ENCODE measurements at places on chromosomes 1 and 21.

DNA sequence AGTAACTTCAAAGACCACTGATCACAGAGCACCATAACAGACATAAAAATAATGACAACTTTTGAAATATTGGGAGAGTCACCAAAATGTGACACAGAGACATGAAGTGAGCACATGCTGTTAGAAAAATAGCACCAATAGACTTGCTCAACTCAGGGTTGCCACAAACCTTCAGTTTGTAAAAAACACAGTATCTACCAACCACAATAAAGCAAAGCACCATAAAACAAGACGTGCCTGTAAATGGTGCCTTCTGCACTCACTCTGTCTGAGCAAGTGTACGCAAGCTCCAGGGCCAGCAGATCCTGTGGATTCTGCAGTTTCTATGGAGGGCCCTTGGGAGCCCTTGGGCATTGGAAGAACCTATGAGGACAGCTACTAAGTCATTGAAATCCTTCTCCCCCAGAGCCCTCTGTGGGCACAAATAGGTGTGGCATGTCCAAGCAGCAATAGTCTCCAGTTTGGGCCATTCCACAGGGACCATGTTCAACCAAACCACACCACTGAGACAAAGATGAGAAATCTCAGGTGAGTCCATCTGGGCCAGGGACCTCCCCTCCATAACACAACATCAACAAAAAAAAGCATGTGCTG is 116.9 kb upstream of the RAB4A start:
- DNase-seq: no peak

- DNase-seq: no peak
Observed at GRCh38 chr1:3399732-3400131, 54.7 kb upstream of the ARHGEF16 start.

DNA sequence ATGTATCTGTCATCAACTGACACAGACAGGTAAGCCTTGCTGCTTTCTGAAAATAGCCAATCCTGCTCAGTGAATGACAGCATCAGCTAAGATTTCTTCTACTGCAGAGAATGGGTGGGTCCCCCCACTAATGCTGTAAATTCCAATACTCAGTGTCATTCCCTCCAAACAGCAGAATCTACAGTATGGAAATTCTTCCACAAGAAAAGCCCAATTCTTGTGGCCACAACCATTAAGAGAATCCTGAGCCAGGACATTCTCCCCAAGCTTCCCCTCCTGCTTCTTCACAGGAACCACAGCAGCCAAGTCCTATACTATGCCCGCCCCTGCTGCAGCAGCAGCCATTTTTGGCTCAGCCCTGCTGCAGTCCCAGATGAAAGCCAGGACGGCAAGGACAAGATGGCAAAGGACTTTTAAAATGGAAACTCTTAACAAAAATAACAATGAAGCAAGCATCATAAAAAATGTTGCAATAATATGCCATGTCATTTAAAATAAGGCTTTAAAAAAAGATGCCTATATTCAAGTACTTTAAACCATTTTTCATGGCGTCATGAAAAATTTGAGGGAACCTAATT is 26.8 kb downstream of the EIF4G3 start:
- DNase-seq: no peak

DNA sequence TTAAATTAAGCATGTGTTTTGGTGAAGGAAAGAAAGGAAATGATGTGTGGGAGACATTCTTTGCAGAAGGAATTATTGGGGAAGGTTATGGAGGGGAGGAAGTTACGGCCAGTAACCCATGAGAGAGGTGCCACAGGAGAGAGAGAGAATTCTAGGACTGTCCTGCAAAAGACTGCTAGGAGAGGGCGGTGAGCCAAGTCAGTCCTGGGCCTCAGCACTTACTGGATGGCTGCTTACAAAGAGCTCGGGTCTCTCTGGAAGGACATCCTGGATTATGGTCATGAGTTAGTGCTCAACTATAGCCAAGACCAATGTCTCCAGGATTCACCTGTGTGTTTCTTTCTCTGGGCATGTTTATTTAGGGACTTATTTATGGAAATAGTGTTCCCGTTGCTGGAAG is 74.4 kb upstream of the HSD17B7 start:
- DNase-seq: no peak

GRCh38 chr1:16126743-16127515 is 28.9 kb downstream of the EPHA2 start:
- no peak for DNase-seq

GRCh38 chr1:79100385-79100784 is 93.9 kb upstream of the ADGRL4 start:
- no peak for DNase-seq

- no peak for DNase-seq
Observed at GRCh38 chr1:33097137-33097611, 16.2 kb downstream of the AZIN2 start.

DNA sequence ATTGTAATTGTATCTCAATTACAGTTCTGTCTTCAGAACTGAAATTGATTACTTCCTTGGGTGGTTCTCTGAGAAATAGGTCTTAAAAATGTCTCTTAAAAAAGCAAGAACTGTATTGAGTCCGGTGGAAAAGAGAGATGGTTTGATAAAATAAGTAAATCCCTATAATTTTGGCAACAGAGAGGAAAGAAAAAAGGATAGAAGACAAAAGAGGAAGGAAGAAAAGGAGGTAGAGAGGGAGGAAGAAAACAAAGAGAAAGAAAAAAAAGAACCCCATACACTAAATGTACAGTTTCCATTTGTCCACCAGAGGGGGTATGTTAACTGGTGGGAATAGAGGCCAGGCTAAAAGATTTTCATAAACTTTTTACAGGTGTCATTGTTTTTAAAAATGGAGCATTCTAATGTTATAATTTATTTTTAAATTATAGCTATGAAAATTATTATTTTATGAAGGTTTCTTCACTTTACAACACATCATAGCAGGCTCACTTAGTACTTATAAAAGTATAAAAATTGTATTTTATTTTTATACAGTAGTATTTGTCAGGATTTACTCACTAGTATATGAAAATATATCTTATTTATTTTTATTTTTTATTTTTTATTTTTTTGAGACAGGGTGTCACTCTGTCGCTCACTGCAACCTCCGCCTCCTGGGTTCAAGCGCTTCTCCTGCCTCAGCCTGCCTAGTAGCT is 2.1 kb upstream of the UBE2T start:
- DNase-seq: peak; percentile 66

DNA sequence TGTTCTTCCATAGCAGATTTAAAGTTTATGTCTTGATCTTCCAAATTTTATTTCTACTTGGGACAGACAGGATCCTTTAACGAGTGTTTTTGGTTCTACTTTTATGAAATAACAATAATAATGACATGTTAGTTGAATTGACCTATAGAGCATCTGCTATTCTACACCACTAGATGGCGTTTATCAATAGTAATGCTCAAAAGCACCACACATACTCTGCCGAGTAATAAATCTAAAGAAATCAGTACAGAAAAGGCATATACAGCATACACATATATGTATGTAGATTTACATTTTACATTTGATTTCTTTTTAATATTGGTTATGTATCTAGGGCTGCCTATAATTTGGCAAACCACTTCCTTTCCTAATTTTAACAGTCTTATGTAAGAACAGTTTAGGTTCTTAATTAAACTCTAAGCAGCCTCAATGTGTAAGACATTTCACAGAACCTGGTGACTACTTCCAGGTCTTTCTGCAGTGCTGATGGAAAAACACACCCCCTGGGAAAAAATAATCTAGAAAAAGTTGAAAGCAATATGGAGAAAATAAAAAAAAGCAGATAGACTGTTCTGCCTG is 5.9 kb upstream of the SIPA1L2 start:
- DNase-seq: peak; percentile 44

DNA sequence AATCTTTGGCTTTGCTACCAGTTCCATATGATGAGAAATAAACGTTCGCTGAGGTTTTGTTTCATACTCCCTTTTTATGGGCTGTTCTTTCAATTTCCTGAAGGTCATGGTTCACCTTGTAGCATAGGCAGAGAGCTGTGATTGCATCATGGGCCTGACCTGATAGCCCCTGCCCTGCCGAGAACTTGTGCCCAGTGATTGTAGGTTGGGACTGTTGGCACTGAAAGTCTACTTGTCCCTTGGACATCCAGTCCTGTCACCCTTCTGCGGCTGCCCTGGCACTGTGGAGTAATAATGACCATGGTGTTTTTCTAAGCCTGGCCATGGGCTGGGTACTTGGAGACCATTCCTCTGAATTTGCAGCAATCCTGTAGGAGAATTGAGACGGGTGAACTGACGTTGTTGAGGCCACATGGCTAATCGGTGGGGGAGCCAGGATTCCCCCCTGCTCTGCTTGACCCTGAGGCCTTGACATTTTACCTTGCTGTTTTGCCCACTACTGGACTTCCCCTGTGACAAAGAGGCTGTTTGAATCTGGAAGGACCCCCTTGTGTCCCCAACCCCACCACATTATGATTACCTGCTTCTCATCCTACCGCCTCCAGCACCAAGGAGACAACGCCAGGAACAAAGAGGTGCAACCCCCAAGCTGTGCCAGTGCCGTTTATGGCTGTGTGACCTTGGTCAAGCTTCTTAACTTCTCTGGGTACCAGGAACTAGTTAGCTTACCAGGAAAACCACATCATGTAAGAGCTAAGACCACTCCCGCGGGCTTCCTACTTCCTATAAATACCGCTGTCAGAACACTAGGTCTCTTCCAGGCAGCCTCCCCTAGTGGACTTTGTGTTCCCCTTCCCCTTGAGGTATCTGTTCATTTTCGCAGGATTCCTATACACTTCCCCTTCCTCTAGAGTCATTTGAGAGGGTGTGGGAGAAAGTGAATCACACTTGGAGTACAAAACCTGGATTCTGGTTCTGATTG is 23.4 kb downstream of the SESN2 start:
- no peak for DNase-seq

DNA sequence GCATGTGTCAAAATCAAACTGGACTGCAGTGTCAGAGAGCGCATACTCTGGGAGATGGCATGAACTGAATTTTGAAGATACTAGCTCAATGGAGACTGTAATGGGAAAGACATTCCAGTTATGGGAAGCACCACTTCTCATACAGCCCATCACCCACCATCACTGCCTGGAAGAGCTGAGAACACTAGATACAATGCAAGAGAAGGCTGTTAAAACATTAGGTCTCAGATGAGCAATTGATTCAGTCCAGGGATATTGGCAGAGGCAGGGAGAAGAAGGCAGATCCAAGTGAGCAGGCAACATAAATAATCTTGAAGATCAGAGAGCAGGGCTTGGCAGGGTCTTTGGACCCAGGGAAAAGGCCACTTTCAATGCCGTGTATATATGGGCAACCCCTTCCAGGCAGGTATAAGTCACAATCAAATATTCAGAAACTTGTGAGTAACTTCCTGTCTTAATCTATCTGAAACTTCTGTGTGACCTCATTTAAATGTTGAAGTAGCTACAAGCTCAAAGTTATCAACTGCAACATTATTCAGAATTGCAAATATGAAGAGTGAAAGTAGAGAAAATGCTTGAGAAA is 290.3 kb upstream of the SGIP1 start:
- DNase-seq: peak; percentile 67

DNA sequence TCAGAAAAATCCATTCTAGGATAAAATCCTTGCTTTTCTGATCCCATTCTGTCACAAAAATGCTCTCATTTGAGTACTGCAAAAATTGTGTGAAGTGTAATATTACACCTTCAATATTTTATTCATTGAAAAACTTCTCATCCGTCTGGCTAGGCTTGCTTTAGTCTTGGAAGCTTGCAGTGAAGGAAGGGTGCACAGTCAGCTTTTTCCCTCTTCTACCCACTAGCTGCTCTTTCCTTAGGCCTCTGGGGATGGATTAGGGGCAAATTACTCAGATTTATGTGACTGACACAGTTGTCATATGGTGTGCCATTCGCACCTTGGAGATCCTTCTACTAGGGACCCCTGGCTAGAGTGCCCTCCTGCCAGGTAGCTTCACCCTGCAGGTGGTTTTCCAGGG is 32.1 kb downstream of the OVAAL start:
- no peak for DNase-seq

DNA sequence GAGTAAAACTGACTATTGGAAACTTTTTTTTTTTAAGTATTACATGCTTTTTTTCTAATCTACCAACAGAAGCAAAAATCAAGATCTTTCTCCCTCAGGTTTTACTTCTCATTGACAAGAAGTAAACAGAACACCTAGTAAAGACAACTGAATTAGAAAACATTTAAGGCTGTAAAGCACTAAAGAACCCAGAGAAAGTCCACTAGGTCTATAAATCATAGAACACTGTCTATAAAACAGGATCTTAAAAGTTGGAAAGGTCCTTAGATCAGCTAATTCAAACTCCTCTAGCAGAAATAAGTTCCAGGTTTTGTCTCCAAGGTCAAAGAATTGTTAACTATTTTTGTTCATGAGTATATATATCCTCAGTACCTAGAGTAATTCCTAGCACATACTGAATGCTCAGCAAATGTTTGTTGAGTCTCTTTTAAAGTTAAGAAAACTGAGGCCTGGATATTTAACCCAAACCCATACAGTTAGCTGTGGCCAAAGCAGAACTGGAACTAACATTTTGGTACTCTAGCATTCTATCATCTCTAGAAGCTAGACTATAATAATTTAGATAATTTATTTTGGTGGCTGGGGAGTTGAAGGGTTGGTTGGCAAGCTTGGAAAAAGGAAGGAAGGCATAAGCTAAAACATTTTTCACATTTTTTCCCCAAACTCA is 3.0 kb downstream of the EPS15 start:
- no peak for DNase-seq

DNA sequence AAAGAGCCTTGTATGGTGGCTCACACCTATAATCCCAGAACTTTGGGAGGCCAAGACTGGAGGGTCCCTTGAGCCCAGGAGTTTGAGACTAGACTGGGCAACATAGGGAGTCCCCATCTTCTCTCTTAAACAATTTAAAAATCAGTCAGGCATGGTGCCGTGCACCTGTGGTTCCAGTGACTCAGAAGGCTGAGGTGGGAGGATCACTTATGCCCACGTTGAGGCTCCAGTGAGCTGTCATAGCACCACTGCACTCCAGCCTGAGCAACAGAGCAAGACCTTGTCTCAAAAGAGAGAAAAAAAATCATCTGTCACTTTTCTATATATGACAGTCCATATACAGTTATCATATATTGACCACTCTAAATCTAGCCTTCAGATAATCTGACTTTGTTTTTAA is 658.3 kb downstream of the LTN1 start:
- DNase-seq: no peak

DNA sequence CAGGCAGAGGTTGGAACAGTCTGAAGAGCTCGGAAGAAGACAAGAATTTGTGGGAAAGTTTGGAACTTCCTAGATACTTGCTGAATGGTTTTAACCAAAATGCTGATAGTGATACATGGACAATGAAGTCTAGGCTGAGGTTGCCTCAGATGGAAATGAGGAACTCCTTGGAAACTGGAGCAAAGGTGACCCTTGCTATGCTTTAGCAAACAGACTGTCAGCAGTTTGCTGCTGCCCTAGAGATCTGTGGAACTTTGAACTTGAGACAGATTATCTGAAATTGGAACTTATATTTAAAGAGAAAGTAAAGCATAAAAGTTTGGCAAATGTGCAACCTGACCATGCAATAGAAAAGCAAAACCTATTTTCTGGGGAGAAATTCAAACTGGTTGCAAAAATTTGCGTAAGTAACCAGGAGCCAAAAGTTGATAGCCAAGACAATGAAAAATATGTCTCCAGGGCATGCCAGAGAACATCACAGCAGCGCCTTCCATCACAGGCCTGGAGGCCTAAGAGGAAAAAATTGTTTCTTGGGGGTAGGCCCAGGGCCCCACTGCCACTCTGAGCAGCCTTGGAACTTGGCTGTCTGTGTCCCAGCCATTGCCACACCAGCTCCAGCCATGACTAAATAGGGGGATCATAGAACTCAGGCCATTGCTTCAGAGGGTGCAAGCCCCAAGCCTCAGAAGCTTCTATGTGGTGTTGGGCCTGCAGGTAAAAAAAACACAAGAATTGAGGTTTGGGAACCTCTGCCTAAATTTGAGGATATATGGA is 675.3 kb downstream of the LTN1 start:
- DNase-seq: no peak

GRCh38 chr1:16017461-16018303 is at the start of gene HSPB7:
Gene HSPB7, minus strand, starts transcription at chr1:16018043. Its CDS starts 80 bp downstream, at chr1:16017963.
- DNase-seq: no peak
